ENCODE measurements at places on chromosomes 1 and 21.
A peak's percentile ranks its signal among the peaks of the same experiment; 100 is the strongest.

GRCh38 chr21:41108668-41109585, 59.0 kb upstream of the BACE2 start:
- DNase-seq: no peak

DNA sequence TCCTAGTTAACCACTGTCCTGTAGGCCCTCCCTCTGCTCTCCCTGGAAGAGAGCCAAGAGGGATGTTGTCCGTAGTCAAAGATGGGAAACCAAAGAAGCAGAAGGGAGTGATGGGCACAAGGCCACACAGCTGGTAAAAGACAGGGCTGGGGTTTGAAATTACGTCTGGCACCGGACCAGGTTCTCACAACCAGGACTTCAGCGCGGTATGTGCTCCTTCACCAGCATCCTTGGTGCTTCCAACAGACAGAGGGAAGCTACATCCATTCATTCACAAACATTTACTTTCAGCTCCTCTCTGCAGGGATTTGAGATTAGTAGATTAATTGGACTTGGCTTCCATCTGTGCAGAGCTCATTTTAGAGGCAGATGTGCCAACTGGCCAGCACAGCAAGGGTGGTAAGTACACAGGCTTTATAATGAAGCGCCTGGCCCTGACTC, 191.2 kb downstream of the TRABD2B start:
- DNase-seq: no peak

DNA sequence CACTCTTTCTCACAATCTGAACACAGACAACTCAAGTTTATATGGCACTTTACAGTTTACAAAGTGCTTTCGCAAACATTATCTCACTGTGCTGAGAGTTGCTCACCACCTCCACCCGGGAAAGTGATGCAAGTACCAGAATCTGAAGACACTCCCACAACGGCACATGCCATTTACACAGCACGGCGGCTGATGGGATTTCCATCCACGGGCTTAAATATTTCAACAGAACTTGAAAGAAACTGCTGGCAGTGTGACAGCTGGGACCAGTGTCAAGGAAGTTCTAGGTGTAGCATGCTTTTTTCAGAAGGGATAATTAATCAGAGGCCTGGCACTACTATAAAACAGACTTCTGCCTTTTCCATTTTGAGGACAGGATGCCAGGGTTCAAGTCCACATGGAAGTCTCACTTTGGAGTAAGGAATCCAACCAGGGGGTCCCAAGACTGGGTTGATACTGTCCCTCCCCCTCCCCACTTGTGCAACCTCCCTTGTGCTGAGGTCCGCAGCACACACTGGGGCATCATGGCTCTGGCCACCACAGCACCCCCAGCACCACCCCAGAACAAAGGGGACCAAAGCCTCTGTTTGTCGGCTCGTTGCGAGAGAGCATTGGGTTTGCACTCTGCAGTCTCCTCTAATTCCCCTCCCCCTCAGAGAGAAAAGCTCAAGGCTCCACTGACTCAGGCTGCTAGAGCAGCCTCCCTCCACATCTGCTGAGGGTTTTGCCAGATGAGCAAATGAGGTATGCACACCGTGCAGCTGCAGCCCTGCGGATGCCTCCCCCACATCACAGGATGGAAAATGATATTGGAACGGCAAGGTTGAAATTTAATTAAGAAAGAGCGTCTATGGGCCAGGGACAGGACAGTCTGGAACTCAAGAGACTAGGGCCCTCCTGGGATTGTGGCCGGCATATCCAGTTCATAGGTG, 154.9 kb downstream of the TGFBR3 start:
- peak; percentile 3 for DNase-seq

GRCh38 chr1:233364695-233365539, 37.4 kb downstream of the MAP3K21 start:
- DNase-seq: no peak

DNA sequence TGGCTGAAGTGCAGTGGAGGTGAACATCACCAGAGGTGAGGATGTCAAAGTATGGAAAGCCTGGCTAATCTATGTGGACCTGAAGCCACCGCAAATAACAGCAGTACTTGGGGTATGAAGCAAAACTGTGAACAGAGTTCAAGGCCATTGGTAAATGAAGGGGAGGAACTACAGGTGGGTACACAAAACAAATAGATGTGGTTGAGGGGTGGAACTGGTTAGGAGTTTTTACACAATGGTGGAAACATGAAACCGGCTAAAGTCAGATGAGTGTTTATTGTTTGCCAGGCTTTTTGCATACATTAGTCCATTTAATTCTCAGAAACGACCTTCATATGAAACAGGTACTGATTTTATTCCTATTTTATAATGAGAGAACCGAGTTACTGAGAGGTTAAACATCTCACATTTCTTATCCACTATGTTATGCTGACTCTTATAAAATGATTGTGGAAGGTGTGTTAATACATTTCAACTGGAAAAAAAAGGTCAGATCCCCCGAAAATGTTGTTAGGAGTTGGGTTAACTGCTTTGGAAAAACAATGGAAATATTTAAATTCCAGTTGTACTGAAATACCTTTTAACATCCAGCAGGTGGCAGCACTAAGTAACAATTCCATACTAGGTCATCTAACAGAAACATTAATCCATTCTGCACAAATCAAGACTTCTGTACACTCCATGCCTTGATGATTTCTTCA, 44.3 kb upstream of the GTF2B start:
- no peak for DNase-seq

DNA sequence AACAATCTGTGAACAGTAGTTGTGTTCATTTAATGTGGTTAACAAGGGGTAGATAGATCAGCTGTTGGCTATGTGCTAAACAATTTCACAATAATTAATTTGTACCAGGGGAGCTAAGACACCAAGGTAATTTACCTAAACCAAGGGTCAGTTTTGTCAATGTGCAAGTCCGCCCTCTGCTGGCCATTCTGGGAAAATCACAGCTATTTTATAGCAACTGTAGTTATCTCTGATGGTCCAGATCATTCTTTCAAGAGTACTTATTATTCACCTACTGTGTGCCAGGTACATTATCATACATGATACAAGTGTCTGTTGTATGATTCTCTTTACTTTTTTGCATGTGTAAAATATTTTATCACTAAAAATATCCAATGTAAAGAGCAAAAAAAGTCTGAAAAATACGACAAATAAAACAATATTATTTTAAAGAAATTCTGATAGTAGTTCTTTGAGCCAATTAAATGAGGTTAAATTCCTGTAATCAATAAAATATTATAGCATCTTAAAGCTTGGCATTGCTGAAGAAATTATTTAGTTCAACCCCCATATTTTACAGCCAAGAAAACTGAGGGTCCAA, 312.3 kb upstream of the FAM78B start:
- DNase-seq: peak; percentile 40

GRCh38 chr1:107529511-107530149, 388.8 kb downstream of the NTNG1 start:
- DNase-seq: no peak

DNA sequence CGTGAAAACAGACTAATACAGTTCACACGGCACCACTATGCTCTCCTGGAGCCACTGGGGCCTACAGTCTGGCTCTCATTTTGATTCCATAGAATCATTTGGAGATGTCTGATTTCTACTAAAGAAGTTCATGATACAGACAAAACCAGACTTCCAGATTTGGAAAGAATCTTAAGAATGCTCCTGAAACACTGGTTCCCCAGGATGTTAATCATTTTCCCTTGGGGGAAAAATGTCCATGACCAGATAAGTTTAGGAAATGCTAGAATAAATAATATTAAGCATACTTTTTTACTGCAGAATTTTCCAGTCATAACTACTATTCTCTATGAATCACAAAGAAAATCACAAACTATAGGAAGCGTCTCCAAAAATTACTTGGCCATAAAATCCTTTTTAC, 63.0 kb upstream of the RGS7 start:
- no peak for DNase-seq

DNA sequence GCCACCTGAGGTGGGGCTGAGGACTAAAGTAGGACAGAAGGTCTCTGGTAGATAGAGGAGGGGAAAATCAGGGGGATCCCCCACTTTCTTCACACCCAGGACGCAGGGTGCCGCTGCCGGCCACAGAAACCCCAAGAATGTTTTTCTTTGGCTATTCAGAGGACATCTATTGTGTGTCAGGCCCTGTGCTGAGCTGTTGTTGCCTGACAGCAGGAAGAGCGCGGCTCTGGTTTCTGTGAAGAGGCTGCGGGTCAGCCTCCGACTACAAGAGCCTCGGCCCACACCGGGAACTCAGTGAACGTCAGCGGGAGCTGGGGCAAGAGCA, 407 bp upstream of the PIGV start:
- peak; percentile 44 for DNase-seq

DNA sequence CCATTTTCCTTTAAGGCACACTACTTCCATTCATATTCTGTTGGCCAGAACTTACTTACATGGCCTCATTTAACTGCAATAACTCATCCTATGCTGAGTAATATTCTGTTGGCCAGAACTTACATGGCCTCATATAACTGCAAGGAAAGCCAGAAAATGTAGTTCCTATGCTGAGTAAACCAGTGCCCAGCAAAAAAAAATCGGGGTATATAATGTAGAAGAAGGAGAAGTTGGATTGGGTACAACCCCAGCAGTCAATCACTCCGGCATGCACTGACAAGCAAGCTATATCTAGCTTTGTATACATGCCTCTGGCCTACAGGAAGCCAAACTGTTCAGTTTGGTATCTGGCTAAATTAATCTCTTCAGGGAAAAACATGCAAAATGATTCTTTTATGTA, 39.4 kb upstream of the PPIH start:
- DNase-seq: no peak

- DNase-seq: no peak
These were observed 389.7 kb upstream of the RUNX1 start for GRCh38 chr21:35438643-35439404.

DNA sequence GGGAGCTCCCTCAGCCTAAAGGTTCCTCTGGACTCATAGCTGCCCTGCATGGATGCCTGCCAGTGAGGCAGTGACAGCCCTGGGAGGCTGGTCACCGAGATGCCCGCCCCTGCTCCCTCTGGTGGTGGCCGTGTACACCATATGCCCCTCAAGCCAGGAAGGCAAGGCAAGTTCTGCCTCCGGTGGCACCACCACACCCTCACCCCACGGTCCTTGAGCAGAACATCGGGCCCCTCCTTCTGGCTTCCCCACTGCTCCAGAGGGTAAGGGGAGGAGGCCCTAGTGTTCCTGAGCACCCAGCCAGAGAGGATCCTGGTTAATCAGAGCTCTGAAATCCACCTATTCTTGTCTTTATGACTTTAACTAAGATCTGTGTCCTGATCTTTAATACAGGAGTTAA, 1.5 kb upstream of the S100A14 start:
- DNase-seq: no peak

GRCh38 chr21:35843911-35844667, 216.2 kb downstream of the SETD4 start:
- no peak for DNase-seq

DNA sequence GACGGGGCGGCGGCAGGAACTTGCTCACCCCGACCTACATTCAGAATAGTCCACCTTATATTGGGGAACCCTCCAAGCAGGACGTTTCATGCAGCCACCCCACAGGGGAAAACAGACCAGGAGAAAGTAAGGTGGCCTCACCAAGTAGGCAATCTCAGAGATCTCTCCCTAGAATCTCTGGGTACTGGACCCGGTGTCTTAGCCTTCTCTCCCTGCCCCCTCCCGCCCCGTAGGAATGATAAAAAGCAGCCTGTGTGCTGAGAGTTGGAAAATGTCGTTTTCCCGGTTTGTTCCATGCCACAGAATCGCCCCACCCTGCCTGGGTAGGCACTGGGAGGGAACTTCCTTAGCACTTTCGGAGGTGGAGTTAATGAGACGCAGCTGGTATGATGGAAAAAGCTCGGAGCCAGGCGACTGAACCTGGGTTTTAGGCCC, 789 bp upstream of the PTPN14 start:
- DNase-seq: no peak

GRCh38 chr1:66526036-66526435, 7.9 kb upstream of the SGIP1 start:
- DNase-seq: no peak

- DNase-seq: no peak
These were observed 421.2 kb upstream of the ZRANB2 start for GRCh38 chr1:71502006-71502405.

- DNase-seq: no peak
These were observed 4.6 kb upstream of the KRTAP10-4 start for GRCh38 chr21:44568667-44569556.

DNA sequence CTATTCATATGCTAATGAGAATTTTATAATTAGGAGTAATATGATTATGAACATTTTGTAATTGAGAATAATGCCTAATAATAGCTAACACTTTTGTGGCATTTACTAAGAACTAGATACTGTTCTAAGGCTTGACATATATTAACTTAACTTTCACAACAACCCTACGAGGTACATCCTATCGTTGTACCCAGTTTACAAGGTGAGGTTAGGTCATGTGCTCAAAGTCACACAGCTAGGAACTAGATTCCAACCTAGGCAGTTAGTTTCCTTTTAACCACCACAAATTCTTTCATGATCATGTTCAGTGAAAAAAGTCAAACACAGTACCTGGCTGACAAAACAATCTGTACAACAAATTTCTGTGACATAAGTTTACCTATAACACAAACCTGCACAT, 13.0 kb upstream of the ERRFI1 start:
- no peak for DNase-seq

Measured in stimulated activated CD8-positive, alpha-beta memory T cell treated with anti-CD3 and anti-CD28 coated beads, Interleukin-4, amount 100 ng/mL, for 4 hours (primary cell).